ENCODE measurements at places on chromosomes 6 and 20. TPM values are rescaled to one million over a fixed set of nuclear protein-coding genes. Genes with fewer than 3 reads are reported as not detected.

Gene ECT2L
- not detected for total RNA-seq

Gene APOM
- total RNA-seq: 5.1 TPM

Gene TMEM170B
- 0.95 TPM for total RNA-seq

Gene FERMT1
- not detected for total RNA-seq

Gene RNF39
- not detected for total RNA-seq

Gene SIGLEC1
- not detected for total RNA-seq

Gene RBCK1
- 149 TPM for total RNA-seq

Gene MICB
- total RNA-seq: 49.0 TPM

Gene SYNDIG1
- not detected for total RNA-seq

Gene BCAS1
- total RNA-seq: not detected

Gene BTN1A1
- total RNA-seq: not detected

Gene RNF182
- not detected for total RNA-seq

Gene AIF1
- total RNA-seq: 177 TPM

Gene SYCP2L
- total RNA-seq: not detected

Gene IL17F
- total RNA-seq: not detected

Gene APOBEC2
- not detected for total RNA-seq

Gene DHX16
- 41.0 TPM for total RNA-seq

Gene CFAP206
- not detected for total RNA-seq

Gene MARCKS
- total RNA-seq: 0.05 TPM

Gene RARS2
- 21.4 TPM for total RNA-seq

Gene GUCA1A
- total RNA-seq: not detected

Gene BTNL2
- not detected for total RNA-seq

Gene EHMT2
- total RNA-seq: 70.1 TPM

Gene THEMIS
- 142 TPM for total RNA-seq

Gene TDP2
- 43.0 TPM for total RNA-seq

Gene MAFB
- total RNA-seq: not detected

Gene HNF4A
- not detected for total RNA-seq

Gene GSTA2
- total RNA-seq: not detected

Gene TFAP2D
- total RNA-seq: not detected

Gene ZFAND3
- 27.5 TPM for total RNA-seq

Gene GPR63
- total RNA-seq: 1.6 TPM

Gene POPDC3
- total RNA-seq: not detected

Gene MAN1A1
- total RNA-seq: 13.7 TPM

Gene GPR6
- total RNA-seq: not detected

Gene DEF6
- 191 TPM for total RNA-seq

Gene DUSP15
- total RNA-seq: not detected

Gene ATP6V1G2
- total RNA-seq: 2.5 TPM

Gene PNPLA1
- total RNA-seq: not detected

Gene DNAH8
- total RNA-seq: not detected

Gene VGLL2
- not detected for total RNA-seq

Gene PDE10A
- total RNA-seq: not detected

Gene CGA
- not detected for total RNA-seq

Gene EYA2
- not detected for total RNA-seq

Gene CTAGE9
- total RNA-seq: not detected

Gene SHLD1
- total RNA-seq: 7.9 TPM

Gene TINAG
- not detected for total RNA-seq

Gene TGIF2
- total RNA-seq: 32.9 TPM

Gene RGS17
- not detected for total RNA-seq

Gene B3GALT4
- total RNA-seq: 12.2 TPM

Gene SOX12
- total RNA-seq: 5.5 TPM

Gene TP53TG5
- 0.16 TPM for total RNA-seq

Gene PKHD1
- total RNA-seq: not detected

Gene PLCB4
- not detected for total RNA-seq

Gene TREML1
- not detected for total RNA-seq

Gene DLL1
- total RNA-seq: 10.7 TPM

Measured in activated CD8-positive, alpha-beta T cell treated with anti-CD3 and anti-CD28 coated beads, Interleukin-2, amount 10 ng/mL, durations not matched to agents 7 days and 5 days (primary cell).